ENCODE measurements at places on chromosomes 1 and 21. TPM values are rescaled to one million over a fixed set of nuclear protein-coding genes. Genes with fewer than 3 reads are reported as not detected.

Gene DFFB
- 3.0 TPM for total RNA-seq

Gene SELENBP1
- 30.9 TPM for total RNA-seq

GRCh38 chr1:67571901-67572593 is 113.0 kb upstream of the GADD45A start:
- peak; percentile 57 for DNase-seq
- peak overlapping the region; percentile 90 for H3K27ac ChIP-seq
- no peaks in the 10 kb centered on the region for H3K36me3 ChIP-seq
- peak overlapping the region; percentile 31 for H3K4me3 ChIP-seq
- H3K4me1 ChIP-seq, result peaks cover 38% of the 10 kb centered on the region

- peaks cover 50% of the 10 kb centered on the region for H3K4me1 ChIP-seq
- DNase-seq, result no peak
- no peaks in the 10 kb centered on the region for H3K27me3 ChIP-seq
- no peak overlapping the region for H3K4me3 ChIP-seq
- H3K36me3 ChIP-seq, result peaks cover 12% of the 10 kb centered on the region
These were observed 4.6 kb downstream of the DR1 start for GRCh38 chr1:93350322-93350721.

GRCh38 chr1:54698346-54698745 is 17.3 kb upstream of the TTC4 start:
- H3K36me3 ChIP-seq, result no peaks in the 10 kb centered on the region
- no peaks in the 10 kb centered on the region for H3K27me3 ChIP-seq
- H3K27ac ChIP-seq, result no peak overlapping the region

GRCh38 chr1:162855461-162856150 is 5.4 kb downstream of the CCDC190 start:
- H3K27me3 ChIP-seq, result no peaks in the 10 kb centered on the region
- no peaks in the 10 kb centered on the region for H3K4me1 ChIP-seq
- DNase-seq, result no peak
- H3K4me3 ChIP-seq, result no peak overlapping the region
- H3K27ac ChIP-seq, result no peak overlapping the region
- no peaks in the 10 kb centered on the region for H3K36me3 ChIP-seq

Measured in gastrocnemius medialis (tissue), 4 donors.